Stimulated activated CD4-positive, alpha-beta T cell treated with anti-CD3 and anti-CD28 coated beads, Interleukin-1b, Interleukin-23, amount 100 ng/mL, for 48 hours (primary cell): ENCODE measurements at places on chromosomes 3 and 15.

GRCh38 chr3:52145736-52146110 lies 8.5 kb downstream of the POC1A start:
- DNase-seq = no peak

GRCh38 chr3:11648735-11649134 lies 5.0 kb upstream of the VGLL4 start:
- no peak for DNase-seq

DNA sequence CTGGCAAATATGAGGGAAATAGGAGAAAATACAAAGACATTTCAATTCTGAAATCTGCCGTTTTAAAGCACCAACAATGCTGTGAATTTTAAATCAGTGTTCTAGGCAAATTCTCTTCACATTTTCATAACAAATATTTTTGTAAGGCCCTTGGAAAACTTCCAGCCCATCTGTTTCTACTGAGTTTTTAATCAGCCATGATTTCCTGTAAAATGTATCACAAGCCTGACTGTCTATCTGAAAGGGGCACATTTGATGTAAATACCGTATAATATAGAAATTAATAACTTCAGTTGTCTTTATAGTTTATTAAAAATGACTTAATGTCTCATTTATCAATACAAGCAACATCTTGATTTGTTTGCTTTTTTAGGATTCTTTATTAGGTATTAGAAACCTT lies 454.7 kb downstream of the PYDC2 start:
- no peak for DNase-seq

DNA sequence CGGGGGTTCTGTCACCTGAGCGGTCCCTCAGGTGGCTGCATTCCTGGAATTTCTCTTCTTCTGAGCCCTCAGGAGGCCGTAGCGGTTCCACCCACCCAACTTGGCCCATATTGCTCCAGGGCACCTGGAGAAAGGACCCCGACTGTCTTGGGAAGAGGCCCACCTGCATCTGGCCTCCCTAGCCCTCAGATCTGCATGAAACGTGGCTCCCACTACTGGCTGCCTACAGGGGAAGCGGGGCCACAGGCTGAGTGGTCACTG lies 9.9 kb upstream of the ANPEP start:
- DNase-seq = no peak
